ENCODE measurements at places on chromosomes 7 and 10.

DNA sequence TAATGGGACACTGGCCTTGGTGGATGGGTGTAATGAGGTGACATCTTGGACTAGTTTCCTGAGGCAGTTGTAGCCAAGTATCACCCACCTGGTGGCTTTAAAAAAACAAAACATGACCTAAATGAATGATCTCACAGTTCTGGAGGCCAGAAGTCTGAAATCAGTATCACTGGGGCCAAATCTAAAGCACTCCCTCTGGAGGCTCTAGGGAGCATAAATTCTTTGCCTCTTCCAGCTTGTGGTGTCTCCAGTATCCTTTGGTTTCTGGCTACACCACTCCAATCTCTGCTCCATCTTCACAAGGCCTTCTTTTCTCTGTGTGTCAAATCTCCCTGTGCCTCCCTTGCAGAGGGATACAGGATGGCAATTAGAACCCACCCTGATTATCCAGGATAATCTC is 342.9 kb downstream of the CALN1 start:
- DNase-seq: no peak

DNA sequence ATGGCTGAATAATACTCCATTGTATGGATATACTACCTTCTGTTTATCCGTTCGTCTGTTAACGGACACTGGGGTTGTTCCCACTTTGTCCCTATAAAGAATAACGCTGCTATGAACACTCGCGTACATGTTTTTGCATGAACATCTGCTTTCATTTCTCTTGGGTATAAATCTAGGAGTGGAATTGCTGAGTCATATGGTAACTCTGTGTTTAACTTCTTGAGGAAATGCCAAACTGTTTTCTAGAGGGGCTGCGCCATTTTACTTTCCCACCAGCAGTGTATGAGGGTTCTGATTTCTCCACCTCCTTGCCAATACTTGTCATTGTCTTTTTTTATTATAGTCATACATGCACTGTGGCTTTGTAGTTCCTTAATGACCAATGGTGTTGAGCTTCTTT is 20.6 kb upstream of the RASSF4 start:
- no peak for DNase-seq

DNA sequence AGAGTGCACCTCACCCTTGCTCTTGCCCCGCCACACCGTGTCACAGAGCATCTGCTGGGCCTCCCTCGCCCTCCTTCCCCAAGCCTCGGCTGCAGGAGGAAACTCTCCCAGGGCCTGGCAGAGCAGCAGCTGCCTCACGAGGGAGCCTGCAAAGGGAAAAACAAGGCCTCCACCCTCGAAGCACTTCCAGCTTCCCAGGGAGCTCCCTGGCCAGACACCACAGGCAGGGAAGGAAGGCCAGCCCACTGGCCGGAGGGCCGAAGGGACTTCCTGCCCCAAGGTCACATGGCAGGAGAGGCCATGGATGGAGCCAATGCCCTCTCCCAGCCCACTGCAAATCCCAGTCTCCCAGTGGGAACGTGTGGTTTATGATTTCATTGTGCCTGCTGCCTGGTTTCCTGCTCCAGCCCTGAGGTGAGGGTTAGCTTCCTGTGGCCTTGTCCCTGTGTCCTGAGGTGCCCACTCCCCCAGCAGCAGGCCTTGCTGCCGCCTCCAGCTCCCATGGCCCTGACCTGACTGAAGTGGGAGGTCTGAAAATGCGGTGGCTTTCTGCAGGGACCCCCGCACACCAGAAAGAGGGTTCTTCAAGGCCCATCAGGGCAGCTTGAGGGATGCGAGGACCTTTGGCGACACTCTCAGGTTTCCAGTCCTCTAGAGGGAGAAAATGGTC is 100.5 kb upstream of the PPIF start:
- no peak for DNase-seq

DNA sequence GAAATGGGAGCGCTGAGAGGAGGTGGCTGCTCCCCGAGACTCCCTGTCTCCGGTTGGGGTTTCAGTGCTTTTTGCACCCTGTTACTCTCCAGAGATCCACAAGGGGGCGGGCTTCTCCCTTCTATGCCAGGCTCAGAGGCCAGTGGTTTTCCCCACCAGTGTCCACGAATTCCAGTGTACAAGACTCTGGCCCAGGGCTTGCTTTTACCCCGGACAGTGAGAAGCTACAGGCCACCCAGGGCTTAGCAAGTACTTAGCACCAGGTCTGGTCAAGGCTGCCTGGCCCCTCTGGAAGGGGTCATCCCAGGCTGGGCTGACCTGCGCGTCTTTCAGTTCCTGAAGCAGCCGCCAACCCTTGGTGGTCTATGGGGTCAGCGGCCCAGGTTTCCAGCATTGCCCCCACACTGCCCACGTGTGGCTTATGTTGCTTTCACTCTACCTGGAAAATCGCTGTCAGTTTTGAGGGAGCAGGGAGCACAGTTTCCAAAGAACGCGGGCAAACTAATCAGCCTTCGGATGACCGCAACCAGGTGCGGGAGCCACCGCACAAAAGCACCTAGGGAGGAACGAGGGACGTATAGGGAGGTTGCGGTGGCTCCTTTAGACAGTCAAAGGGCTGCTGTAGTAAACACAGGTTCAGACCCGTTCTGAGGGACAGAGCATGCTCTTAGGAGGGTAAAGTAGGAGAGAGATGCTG is 6.8 kb downstream of the CYP26A1 start:
- peak; percentile 36 for DNase-seq

GRCh38 chr7:7212612-7213011 is 30.3 kb downstream of the C1GALT1 start:
- peak; percentile 8 for DNase-seq

DNA sequence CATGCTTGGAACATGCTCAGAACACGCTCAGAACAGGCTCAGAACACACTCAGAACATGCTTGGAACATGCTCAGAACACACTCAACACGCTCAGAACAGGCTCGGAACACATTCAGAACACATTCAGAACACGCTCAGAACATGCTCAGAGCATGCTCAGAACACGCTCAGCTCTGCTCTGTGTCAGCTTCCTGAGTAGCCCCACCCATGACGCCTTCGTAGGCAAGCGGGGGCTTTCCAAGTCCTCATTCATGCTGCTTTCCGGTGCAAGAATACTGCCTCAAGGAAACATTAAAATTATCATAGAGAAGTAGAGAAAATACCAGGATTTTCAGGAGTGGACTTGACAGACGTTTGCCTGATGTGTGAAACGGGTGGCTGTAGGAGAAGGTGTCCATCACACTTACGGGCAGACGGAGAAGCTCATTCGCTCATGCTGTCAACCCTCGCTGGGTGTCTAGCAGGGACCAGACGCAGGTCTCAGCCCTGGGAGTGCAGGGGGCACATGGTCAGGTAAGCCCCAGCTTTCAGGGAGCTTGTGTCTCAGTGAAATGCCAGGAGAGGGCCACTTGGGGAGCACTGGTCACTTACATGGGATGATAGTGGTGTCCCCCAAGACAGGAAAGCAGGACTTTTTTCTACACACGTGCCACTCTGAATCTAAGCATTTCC is 24.7 kb downstream of the EN2 start:
- DNase-seq: no peak

DNA sequence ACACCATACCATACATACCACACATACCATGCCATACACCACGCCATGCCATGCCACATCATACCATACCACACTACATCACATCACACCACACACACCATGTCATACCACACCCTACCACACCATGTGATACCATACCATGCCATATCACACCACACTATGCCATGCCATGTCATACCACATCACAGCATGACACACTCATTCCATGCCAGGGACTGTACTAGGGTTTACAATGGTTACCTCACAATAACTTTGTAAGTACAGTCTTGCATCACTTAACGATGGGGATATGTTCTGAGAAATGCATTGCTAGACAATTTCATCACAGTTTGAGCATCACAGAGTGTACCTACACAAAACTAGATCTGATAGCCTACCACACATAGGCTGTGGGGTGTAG is 14.5 kb downstream of the PYROXD2 start:
- no peak for DNase-seq

- no peak for DNase-seq
Measured at GRCh38 chr7:140044251-140044650, 18.5 kb downstream of the PARP12 start.

- no peak for DNase-seq
Measured at GRCh38 chr10:23610626-23611307, 171.9 kb downstream of the OTUD1 start.

GRCh38 chr10:23051855-23052331 is 43.5 kb upstream of the MSRB2 start:
- DNase-seq: no peak

DNA sequence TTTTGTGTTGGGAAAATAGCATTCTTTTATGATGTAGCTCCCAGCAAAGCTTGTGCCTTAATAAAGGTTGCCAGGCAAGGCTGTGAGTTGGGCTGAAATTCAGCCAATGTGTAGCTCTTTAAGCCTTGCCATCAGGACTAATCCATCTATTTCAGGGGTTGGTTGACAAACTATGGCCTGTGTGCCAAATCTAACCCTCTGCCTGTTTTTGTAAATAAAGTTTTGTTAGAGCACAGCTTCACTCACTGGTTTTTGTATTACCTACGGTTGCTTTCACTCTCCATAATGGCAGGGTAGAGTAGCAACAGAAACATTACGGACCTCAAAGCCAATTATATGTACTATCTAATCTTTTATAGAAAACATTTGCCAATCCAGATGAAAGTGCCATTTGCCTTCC is 638.1 kb upstream of the POT1 start:
- DNase-seq: no peak

- no peak for DNase-seq
Measured at GRCh38 chr10:420154-421121, 269.0 kb downstream of the DIP2C start.

DNA sequence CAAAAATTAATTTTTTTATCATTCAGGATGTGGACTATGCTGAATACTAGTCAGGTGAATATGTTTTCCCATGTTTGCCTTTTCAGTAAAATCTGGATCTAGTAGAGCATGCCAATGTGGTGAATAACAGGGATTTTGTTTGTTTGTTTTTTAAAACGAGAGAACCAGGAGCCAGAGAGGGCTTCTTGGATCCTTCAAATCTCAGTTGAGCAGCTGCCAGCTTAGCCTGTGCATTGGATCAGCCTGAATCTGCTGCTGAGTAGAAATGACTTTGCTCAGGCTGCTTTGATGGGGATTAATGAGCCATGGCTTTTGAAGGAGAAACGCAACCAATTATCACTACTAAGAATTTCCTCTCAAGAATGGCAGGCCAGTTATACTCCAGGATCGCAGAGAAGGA is 493.8 kb downstream of the ARL4A start:
- no peak for DNase-seq

- no peak for DNase-seq
Measured at GRCh38 chr7:74572301-74572979, 85.1 kb upstream of the GTF2I start.

- DNase-seq: no peak
Measured at GRCh38 chr7:6461946-6462550, 14.3 kb upstream of the DAGLB start.

DNA sequence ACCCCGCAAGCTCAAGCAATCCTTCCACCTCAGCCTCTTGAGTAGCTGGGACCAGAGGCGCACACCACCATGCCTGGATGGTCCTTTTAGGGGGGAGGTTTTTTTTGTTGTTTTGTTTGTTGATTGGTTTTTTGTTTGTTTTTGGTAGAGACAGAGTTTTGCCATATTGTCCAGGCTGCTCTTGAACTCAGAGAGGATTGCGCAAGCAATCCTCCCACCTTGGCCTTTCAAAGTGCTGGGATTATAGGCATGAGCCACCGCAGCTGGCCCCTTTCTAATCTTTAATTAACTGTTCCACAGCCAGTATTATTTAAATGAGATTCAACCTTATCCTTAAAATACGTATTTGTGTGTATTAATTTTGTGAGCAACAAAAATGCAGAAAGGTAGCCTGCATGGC is 65.8 kb downstream of the SLC13A1 start:
- no peak for DNase-seq

GRCh38 chr7:117686311-117686935 is 186.8 kb downstream of the CTTNBP2 start:
- DNase-seq: no peak

- no peak for DNase-seq
Measured at GRCh38 chr10:10551596-10552301, 465.9 kb upstream of the CELF2 start.

DNA sequence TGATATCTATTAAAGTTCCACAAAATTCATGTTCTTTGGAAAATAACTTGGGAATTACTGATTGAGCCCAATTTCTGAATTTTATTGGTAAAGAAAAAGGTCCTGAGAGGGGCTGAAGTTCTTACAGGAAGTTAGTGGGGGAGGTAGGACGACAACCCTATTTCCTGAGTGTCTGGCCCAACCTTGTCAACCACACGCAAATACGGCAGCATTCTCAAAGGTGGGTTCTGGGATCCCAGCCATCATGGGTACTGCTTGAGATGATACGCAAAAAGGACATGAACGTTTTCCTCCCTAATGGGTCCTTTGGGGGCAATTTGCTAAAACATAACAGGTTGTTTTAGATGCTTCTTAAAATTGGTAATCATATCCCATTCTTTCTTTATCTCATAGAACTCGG is 2.7 kb upstream of the PDCD4 start:
- DNase-seq: no peak

DNA sequence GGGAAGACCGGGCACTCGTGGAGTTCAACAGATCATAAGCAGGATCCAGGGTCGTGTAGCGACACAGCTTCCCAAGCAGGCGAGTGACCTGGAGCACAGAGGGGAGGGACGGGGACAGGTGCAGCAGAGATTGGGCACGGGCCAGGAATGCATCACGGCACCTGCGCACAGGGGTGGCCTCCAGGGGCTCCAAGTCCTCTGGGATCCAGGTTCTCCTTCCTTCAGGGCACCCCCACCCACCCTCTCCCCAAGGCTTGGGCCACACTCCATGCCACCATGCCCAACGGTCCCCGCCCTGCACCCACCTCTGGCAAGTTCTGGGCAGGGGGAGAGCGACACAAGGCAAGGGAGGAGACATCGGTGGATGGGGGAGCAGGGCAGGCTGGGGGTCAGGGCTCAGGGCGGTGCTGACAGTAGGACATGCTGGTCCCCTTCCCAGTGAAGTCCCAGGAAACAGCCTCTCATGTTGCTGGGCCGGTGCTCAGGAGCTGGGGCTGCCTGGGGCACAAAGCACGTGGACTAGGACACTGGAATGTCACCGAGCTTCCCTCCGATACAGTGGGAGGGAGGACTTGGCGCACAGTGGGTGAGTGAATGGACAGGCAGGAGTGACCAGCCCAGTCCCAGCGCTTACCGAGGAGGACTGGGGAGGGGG is 597.3 kb downstream of the PTPRN2 start:
- DNase-seq: no peak

All from brain microvascular endothelial cell (primary cell).